ENCODE measurements at places on chromosomes 11 and 22.

GRCh38 chr22:35677460-35678187, 29.4 kb downstream of the APOL6 start:
- DNase-seq = no peak

GRCh38 chr11:199782-200181, 6.9 kb downstream of the SCGB1C1 start:
- no peak for DNase-seq

- DNase-seq = no peak
Observed at GRCh38 chr11:65417702-65418430, 4.7 kb upstream of the NEAT1 start.

GRCh38 chr11:116701297-116701801, 71.4 kb downstream of the BUD13 start:
- no peak for DNase-seq

DNA sequence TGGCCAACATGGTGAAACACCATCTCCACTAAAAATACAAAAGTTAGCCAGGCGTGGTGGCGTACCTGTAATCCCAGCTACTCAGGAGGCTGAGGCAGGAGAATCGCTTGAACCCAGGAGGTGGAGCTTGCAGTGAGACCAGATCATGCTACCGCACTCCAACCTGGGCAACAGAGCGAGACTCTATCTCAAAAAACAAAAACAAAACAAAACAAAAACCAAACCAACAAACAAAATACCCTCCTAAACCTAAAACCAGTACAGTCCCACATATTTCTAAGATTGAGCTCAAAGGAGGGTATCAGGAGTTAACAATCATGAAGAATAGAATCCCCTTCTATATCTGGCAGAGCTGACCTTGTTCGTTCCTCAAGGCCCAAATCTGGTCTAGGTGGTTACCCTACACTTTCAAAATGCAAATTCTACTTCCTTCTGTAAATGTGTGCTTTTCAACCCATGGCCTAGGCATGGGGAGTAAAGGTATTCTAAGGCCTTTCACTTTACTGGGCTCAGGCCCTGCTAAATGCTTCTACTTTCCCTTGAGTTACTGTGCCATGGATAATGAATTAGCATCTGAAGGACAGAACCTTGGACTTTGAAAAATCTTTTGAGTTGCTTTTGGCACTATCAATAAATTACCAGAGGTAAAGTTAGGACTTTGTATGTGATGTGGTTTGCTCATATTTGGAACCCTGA, 10.4 kb upstream of the PPP2R1B start:
- no peak for DNase-seq

- DNase-seq = peak; percentile 83
Observed at GRCh38 chr11:102712137-102712536, 6.6 kb upstream of the MMP27 start.

DNA sequence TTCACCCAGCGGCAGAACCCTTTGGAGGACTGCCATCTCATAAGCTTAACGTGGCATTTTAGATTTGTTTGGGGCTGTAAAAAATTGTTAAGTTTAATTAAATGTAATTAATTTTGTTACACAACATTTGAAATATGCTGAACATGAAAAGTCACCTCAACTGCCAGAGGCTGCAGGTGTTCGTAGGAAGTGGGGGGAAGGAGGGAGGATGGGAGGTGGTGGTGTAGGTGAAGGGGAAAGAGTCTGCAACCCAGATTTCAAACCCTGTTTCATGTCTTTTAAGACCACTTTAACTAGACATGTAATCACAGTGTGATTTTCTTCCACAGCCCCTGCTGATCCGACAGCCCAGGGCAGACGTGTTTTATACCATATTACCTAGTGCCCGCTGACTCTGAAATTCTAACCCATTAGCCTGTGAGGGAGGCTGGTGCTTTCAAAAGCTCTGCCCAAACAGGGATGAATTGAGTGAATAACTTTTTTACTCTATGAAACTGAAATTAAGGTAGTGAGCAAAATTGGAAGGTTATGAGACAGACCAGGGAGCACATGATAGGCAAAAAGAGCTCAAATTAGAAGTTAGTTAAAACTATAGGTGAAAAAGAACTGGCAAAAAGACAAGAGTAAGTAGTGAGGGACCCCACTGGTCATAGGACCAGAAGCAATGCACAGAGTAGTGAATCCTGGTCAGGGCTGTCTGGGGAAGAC, 279.8 kb downstream of the DDX10 start:
- DNase-seq = no peak

DNA sequence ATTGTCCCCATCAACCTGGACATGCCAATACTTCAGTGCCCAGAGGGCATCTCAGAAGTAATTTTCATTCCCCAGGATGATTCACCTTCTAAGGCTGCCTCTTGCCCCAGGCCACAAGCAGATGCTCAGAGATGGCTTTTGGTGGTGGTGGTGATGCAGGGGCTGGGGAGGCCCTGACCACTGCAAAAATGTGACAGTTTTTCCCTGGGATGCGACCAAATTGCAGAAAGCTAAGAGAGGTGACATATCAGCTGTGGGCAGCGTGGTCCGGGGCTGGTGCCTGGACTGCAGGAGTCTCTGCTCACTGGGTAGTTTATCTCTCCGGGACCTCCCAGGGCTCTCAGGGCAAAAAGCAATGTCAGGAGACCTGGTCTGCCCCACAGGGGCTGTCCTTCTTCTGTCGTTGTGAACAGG, 39.7 kb upstream of the ACCSL start:
- no peak for DNase-seq

GRCh38 chr11:592501-592900, 16.2 kb downstream of the PHRF1 start:
- DNase-seq = no peak

DNA sequence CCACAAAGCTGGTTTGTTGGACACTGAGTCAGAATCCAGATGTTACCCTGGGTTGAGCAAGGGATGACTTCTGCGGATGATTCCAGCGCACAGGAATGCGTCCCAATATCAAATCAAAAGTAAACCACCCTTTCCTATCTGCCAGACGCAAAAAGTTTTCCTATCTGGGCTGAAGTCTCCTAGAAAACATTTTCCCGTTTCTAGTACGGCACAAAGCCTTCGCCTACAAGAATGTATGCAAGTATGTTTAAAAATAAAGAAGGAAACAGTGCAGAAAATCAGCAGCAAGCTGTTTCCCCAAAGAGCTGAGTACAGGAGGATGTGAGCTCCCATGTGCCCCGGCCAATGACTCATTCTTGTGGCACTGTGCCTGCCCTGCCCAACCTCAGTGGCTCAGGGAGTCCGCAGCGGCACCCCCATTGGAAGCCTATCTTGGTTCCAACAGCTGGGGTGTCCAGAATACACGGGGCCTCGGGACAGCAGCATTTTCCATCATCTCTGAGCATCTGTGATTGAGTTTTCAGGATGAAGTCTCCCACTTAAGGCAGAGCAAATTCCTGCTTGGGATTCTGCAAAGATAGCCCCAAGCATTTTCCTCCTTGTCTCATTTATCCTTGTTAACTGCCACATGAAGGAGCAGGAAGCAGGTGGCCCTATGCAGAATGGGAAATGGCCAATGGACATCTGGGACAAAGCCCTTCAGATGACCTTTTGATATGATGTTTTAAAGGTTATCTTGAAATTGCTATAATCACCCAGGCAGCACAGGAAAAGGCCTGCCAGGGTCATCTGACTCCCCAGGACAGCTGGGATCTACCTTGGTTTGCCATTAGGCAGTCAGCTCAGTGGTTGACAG, 17.5 kb downstream of the KCNJ5 start:
- DNase-seq = peak; percentile 80

GRCh38 chr11:130831506-130831905, 84.8 kb downstream of the SNX19 start:
- no peak for DNase-seq

GRCh38 chr11:88337987-88338668, 592 bp upstream of the CTSC start:
- peak; percentile 93 for DNase-seq

GRCh38 chr11:113192121-113192925, 122.1 kb upstream of the TTC12 start:
- no peak for DNase-seq

DNA sequence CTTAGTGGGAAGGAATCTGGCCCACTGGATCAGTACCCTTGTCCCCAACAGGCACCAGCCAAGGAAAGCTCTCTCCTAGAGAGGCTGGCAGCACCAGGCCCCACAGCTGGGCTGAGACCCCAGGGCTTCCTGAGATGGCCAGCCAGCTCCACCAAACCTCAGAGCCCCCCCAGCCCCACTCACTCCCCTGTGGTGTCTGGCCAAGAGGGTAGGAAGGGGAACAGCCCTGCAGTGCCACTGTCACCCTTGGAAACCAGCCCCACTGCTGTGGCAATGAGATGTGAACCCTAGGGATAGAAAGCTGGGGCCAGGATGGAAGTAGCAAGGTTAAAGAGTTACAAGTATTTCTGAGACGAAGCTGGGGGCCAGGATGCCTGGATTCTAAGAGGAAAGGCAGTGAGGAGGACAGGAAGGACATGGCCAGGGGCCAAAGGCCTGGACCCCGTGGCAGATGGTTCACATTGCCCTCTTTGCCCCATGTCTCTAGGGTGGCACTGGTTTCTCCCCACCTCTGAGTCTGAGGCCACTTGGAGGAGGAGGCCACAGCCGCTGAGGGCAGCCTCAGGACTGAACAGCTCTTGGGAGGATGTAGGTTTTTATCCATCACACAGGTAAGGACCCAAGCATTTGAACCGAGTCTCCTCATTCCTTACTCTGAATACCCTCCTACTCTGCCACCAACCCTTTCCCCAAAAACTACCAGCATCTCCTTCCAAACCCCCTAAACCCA, 28.8 kb downstream of the NRXN2 start:
- DNase-seq = no peak

DNA sequence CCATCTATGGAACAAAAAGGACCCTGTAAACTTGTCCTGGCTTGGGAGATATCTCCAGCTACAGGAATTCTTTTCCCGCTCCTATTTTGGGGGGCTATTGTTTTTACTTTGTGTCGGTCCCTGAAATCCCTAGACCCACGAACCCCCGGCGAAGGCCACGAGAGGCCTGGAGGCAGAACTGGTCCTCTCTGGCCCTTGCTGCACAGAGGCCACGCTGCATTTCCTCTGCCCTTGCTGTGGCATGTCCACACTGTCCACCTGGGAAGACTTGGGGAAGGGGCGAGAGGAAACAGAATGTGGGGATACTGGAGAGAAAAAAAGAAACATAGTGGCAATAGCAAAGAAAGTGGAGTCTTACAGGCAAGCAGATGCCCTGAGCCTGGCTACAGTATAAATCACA, 2.3 kb upstream of the ANO1 start:
- DNase-seq = no peak
